ENCODE measurements at places on chromosomes 16 and 17. TPM values are rescaled to one million over a fixed set of nuclear protein-coding genes. Genes with fewer than 3 reads are reported as not detected.
A peak's percentile ranks its signal among the peaks of the same experiment; 100 is the strongest.

DNA sequence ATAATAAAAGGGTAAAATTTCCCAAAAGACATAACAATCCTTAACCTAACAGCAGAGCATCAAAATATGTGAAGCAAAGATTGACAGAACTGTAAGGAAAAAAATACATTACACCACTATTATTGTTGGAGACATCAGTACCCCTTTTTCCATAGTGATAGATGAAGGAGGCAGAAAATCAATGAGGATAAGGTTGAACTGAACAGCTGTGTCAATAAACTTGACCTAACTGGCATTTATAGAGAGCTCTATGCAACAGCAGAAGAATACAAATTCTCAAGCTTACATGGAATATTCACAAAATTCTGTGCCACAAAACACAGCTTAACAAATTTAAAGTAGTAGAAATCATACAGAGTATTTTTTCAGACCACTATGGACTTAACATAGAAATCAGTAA lies 195.0 kb upstream of the ELAC2 start:
- no peaks in the 10 kb centered on the region for H3K36me3 ChIP-seq
- H3K4me1 ChIP-seq, result no peaks in the 10 kb centered on the region
- no peak overlapping the region for H3K4me3 ChIP-seq
- DNase-seq, result no peak
- H3K27me3 ChIP-seq, result no peaks in the 10 kb centered on the region

TP53TG3C gene
- not detected for total RNA-seq

ACAP1 gene
- total RNA-seq, result 540 TPM

CCL16 gene
- total RNA-seq, result not detected

- H3K4me3 ChIP-seq, result no peak overlapping the region
- H3K27me3 ChIP-seq, result no peaks in the 10 kb centered on the region
- H3K4me1 ChIP-seq, result peaks cover 13% of the 10 kb centered on the region
- H3K27ac ChIP-seq, result no peak overlapping the region
- no peak for DNase-seq
These were observed 19.7 kb upstream of the NUP93 start for GRCh38 chr16:56710181-56710737.

GRCh38 chr16:84332975-84333684 lies 35.2 kb upstream of the ATP2C2 start:
- H3K27ac ChIP-seq, result no peak overlapping the region
- H3K4me1 ChIP-seq, result no peaks in the 10 kb centered on the region
- no peak overlapping the region for H3K4me3 ChIP-seq
- no peaks in the 10 kb centered on the region for H3K27me3 ChIP-seq

GSG1L gene
- not detected for total RNA-seq

GRCh38 chr16:72853575-72854266 lies 194.2 kb downstream of the ZFHX3 start:
- DNase-seq, result no peak
- peaks cover 13% of the 10 kb centered on the region for H3K4me1 ChIP-seq
- H3K27me3 ChIP-seq, result no peaks in the 10 kb centered on the region
- H3K27ac ChIP-seq, result no peak overlapping the region
- no peak overlapping the region for H3K4me3 ChIP-seq

DNA sequence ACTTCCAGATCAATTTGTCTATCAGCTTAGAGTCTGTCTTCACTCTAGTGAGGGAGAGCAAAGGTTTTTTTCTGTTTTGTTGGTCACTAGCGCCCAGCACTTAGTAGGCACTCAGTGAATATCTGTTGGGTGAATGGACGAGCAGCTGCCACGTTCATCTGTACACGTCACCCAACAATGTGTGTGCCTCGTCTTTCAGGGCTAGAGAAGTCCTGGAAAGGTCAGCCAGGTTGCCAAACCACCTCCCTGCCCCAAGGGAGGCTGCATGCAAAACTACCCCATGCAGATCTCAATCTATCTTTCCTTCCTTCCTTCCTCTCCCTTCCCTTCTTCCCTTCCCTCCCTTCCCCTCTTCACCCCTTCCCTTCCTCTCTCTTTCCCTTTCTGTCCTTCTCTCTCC lies 340.9 kb downstream of the SOX9 start:
- no peak overlapping the region for H3K4me3 ChIP-seq
- no peaks in the 10 kb centered on the region for H3K36me3 ChIP-seq
- no peaks in the 10 kb centered on the region for H3K4me1 ChIP-seq

- H3K27ac ChIP-seq, result no peak overlapping the region
- DNase-seq, result no peak
- no peak overlapping the region for H3K4me3 ChIP-seq
- H3K36me3 ChIP-seq, result no peaks in the 10 kb centered on the region
These were observed 47.1 kb downstream of the NUP93 start for GRCh38 chr16:56777001-56777400.

DNA sequence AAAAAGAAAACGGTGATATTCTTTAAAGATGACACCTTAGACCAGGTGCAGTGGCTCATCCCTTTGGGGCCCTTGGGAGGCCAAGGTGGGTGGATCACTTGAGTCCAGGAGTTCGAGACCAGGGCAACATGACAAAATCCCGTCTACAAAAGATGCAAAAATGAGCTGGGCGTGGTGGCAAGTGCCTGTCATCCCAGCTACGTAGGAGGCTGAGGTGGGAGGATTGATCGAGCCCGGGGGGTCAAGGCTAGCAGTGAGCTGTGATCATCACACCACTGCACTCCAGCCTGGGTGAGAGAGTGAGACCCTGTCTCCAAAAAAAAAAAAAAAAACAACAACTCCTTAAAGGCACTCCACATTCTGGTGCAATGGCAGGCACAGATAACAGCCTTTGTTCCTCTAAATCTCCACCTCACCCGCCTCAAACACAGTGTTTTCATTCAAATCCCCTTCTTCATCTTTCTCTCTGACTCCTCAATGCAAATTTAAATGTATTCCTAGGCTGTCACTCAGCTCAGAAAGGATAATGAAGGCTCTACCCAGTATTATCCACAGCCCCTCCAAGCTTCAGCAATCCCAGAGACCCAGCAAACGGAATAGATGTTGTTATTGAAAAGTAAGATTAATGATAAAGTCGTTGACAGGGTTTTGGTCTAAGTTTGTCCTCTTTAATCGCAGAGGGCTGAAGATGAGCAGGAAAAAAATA lies 56.2 kb upstream of the CACNG5 start:
- no peak overlapping the region for H3K27ac ChIP-seq
- no peaks in the 10 kb centered on the region for H3K4me1 ChIP-seq
- H3K36me3 ChIP-seq, result no peaks in the 10 kb centered on the region

- peak within 1 kb of the TSS; percentile 36 for H3K4me3 ChIP-seq
- H3K27me3 ChIP-seq, result no peaks in the 10 kb centered on the region
- peaks cover 59% of the 10 kb centered on the region for H3K4me1 ChIP-seq
These were observed at the start of gene AMDHD2 for GRCh38 chr16:2520097-2520783. AMDHD2 (plus strand) TSS chr16:2520371; CDS start chr16:2520459, 88 bp downstream.

CFAP97D1 gene
- total RNA-seq, result not detected

DNA sequence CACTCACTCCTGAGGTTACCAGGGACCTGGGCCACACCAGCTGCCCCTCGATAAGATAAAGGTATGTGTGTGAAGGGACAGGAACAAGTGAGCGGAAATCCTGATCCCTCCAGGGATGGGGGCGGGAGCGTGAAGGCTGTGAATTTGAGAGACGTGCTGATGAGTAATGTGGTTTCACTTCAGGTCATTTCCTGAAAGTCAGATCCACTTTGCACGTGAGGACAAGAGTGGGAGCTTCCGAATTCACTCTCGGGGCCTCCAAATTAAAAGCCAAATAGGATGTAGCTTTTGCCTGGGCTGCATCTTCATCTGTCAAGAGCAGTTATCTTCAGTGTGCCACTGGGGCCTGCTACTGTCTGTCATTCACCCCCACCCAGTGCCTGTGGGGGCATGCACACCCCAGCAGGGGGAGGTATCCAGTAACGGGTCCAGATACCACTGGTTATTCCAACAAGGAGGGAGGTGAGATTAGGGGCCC lies 87.4 kb upstream of the LHX1 start:
- no peak overlapping the region for H3K27ac ChIP-seq
- peaks cover 7% of the 10 kb centered on the region for H3K27me3 ChIP-seq
- no peaks in the 10 kb centered on the region for H3K4me1 ChIP-seq
- H3K4me3 ChIP-seq, result no peak overlapping the region
- no peaks in the 10 kb centered on the region for H3K36me3 ChIP-seq

- peaks cover 6% of the 10 kb centered on the region for H3K4me1 ChIP-seq
- no peak for DNase-seq
- H3K4me3 ChIP-seq, result no peak overlapping the region
- H3K36me3 ChIP-seq, result no peaks in the 10 kb centered on the region
- H3K27me3 ChIP-seq, result no peaks in the 10 kb centered on the region
- H3K27ac ChIP-seq, result no peak overlapping the region
These were observed 256.6 kb downstream of the HS3ST3B1 start for GRCh38 chr17:14557480-14557879.

GRCh38 chr17:32496395-32497073 lies 9.7 kb downstream of the CDK5R1 start:
- H3K27me3 ChIP-seq, result no peaks in the 10 kb centered on the region
- no peak overlapping the region for H3K4me3 ChIP-seq
- H3K4me1 ChIP-seq, result peaks cover 50% of the 10 kb centered on the region
- no peak overlapping the region for H3K27ac ChIP-seq

GRCh38 chr16:76777721-76778465 lies 413.1 kb upstream of the MON1B start:
- DNase-seq, result no peak
- no peaks in the 10 kb centered on the region for H3K27me3 ChIP-seq
- no peaks in the 10 kb centered on the region for H3K4me1 ChIP-seq
- no peak overlapping the region for H3K4me3 ChIP-seq
- no peaks in the 10 kb centered on the region for H3K36me3 ChIP-seq
- no peak overlapping the region for H3K27ac ChIP-seq

Data from natural killer cell (primary cell).